Stimulated activated CD8-positive, alpha-beta memory T cell treated with anti-CD3 and anti-CD28 coated beads, Interleukin-12 subunit alpha, Interleukin-12 subunit beta, amount 100 ng/mL, for 1 hour (primary cell): ENCODE measurements at places on chromosomes 4 and X.
A peak's percentile ranks its signal among the peaks of the same experiment; 100 is the strongest.

DNA sequence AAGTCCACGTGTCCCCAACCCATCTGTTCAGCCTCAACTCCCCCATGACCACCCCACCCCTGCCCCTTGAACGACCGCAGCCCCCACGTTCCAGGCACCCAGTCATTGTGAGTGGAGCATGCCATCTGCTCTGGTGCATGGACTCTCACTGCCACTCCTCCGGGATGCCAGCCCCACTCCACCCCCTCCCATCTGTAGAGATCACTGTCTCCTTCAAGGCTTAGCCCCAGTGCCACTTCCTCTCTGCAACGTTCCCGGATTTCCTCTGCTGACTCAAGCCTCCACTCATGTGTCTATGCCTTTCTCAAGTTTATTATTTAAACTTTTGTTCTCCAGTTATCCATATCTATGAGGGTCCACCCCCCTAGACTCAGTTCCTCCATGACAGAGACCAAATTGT is 54.0 kb downstream of the MAML3 start:
- no peak for DNase-seq

- no peak for DNase-seq
Measured at GRCh38 chrX:103536732-103537131, 17.4 kb upstream of the RAB40A start.

DNA sequence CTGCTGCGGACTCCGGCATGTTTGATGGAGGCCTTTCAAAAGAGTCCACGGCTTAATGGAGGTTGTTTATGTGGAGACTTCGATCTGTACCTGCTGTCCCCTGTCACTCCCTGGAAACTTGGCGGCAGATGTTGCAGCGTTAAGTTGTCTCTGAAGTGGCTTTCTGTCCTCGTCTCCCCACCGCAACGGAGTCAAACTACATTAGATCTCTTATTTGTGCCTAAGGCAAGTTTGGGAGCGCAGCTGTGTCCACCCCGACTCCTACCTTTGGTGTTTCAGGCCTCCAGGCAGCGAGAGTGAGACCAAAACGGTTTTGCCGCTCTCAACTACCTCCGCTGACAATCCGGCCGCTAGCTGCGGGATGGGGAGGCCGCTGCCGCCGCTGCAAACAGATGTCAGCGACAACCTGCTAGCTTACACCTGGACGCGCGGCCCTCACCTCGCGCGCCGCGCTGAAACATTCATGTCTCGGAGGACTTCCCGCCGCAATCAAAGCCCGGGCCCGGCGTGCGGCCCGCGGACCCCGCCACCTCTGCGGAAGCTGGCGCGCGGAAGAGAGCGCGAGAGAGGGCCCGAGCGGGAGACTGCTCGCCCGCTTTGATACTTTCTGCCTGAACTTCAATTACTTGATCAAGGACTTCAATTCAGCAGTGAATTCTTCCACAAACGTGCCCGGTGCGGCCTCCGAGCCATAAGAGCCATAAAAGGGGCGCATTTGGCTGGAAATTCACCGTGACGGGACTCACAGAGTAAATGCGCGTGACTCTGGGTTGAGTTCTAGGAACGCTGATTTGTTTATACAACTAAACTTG is 108.4 kb downstream of the ANTXR2 start:
- DNase-seq = no peak

DNA sequence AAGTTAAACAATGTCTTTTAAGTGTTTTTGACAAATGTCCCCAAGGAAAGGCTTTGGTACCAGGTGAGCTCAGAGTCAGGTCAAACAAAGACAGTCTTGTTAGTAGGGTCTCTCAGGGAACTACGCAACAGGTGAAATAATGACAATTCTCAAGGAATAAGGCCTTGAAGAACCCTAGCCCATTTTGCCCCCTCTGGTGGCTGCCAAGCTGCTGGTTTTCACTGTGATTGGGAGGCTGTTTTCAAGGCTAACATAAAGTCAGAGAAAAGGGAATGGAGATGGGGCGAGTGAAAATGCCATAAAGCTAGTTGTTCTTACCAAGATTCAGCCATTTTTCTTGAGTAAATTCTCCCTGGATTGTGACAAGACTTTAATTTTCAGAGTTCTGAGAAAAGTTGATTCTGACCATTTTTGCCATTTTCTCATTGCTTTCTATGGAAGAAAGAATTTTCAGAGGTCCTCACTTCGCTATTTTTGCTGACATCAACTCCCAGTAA is 58.7 kb downstream of the RWDD4 start:
- DNase-seq = no peak

DNA sequence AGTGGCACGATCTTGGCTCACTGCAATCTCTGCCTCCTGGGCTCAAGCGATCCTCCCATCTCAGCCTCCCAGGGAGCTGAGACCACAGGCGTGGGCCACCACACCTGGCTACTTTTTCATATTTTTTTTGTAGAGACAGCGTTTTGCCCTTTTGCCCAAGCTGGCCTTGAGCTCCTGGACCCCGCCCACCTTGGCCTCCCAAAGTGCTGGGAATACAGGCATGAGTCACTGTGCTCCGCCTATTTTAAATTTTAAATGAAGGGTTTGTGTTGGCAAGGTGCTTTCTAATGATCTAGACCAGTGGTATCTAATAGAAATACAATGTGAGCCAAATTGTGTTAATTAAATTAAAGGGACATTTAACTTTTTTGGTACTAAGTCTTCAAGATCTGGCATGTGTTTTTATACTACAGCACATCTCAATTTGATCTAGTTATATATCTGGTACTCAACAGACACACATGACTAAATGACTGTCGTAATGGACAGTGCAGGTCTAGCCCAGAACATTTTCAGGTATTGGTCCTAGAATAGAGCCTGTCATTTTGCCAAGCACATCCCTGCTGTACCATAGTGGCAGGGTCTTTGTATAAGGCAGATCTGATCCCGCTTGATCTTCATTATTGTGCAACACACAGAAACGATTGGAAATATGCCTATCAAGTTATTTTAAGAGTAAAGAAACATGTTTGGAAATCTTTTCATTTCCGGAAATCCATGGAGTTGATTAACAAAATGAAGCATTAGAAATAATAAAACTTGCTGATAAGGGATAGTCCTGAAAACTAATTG is 7.3 kb downstream of the PGK1 start:
- no peak for DNase-seq

DNA sequence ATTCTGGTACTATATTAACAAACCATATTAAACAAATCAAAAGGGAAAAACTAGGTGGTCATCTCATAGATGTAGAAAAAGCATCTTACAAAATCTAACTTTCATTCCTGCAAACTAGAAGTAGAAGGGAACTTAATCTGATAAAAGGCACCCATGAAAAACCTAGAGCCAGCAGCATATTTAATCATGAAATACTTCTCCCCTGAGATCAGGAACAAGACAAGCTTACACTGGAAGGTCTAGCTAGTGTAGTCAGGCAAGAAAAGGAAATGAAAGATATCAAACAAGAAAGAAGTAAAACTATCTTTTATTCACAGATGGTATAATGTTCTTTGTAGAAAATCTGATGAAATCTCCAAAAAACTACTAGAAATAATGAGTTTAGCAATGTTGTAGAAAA is 41.2 kb downstream of the ATP10D start:
- DNase-seq = no peak

DNA sequence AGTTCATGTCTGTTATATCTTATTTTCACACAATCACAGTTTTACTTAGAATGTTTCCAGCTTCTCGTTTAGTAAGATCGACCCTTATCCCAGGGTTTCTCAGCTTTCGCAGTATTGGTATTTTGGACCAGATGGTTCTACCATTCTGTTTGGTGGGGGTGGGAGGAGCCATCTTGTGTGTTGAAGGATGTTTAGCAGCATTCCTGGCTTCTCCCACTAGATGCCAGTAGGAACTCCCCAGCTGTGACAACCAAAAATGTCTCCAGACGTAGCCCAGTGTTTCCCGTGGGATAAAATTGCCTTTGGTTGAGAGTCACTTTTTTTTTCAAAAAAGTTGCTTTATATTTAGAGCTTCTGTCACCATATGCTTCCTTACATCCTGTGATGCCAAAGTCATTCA is 90.9 kb upstream of the TLR2 start:
- DNase-seq = no peak

- DNase-seq = no peak
Measured at GRCh38 chr4:25028851-25029250, 1.9 kb downstream of the LGI2 start.

DNA sequence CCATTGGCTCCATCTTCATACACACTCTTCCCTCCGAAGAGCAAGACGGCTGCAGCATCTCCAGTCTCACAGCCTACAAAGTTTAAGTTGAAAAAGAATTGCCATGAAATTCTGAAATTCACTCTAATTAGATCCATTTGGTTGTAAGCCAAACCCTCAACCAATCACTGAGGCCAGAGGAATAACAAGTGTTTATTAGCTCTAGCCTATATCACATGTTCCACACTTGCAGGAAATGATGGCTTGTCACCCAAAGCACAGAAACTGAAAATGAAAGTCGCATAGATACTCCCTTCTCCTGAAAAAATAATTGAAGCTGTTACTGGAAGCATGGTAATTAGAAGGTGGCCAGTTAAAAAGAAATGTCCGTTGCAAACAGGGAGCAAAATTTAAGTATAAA is 1071.8 kb downstream of the CCSER1 start:
- no peak for DNase-seq

- no peak for DNase-seq
Measured at GRCh38 chr4:66275411-66276038, 605.2 kb upstream of the EPHA5 start.

DNA sequence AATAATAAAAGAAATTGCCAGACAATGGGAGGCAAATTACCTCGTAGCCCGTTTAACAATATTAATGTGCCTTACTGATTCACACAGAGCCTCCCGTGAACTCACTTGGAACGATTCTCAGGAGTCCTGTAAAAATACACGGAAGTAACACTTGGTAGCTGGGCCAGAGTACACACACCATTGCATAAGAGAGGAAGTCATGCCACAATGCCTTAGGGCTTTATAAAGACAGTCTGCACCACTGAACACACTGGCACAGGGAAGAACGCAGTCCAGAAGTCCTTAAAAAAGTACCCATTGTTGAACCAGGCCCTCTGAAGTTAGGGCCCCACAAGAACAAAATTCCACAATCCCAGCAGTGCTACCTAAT is 15.1 kb downstream of the SLC2A9 start:
- DNase-seq = no peak

GRCh38 chr4:109195646-109196045 is 106.8 kb downstream of the COL25A1 start:
- no peak for DNase-seq

DNA sequence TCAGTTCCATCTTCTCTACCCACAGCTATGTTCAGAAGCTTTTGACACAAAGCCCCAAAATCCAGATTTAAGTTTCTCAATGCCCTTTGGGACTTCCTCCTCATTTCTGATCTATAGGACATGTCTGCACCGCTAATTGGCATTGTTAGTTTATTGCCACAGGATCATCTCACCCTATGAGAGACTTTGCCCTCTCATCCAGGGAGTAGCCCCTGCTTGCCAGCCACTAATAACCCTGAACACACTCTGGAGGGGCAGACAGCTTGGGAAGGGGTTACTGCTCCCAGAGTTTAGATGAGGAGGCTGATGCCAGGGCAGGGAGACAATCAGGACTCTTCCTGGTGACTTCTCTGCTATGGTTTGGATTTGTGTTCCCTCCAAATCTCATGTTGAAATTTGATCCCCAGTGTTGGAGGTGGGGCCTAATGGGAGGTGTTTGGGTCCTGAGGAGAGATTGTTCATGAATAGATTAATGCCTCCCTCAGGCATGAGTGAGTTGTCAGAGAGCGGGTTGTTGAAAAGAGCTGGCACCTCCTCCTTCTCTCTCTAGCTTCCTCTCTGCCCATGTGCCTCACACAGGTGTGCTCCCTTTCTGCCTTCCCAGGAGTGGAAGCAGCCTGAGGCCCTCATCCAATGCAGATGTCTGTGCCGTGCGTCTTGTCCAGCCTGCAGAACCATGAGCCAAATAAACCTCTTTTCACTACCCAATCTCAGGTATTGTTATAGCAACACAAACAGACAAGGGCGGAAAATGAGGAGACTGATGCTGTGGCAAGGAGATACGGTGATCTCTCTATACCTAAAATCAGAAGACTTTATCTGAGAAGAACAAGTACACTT is 3.6 kb upstream of the SCARB2 start:
- DNase-seq = no peak

- no peak for DNase-seq
Measured at GRCh38 chrX:136827026-136827425, 46.3 kb upstream of the ARHGEF6 start.

- DNase-seq = no peak
Measured at GRCh38 chr4:112519689-112520597, 4.0 kb upstream of the NEUROG2 start.

DNA sequence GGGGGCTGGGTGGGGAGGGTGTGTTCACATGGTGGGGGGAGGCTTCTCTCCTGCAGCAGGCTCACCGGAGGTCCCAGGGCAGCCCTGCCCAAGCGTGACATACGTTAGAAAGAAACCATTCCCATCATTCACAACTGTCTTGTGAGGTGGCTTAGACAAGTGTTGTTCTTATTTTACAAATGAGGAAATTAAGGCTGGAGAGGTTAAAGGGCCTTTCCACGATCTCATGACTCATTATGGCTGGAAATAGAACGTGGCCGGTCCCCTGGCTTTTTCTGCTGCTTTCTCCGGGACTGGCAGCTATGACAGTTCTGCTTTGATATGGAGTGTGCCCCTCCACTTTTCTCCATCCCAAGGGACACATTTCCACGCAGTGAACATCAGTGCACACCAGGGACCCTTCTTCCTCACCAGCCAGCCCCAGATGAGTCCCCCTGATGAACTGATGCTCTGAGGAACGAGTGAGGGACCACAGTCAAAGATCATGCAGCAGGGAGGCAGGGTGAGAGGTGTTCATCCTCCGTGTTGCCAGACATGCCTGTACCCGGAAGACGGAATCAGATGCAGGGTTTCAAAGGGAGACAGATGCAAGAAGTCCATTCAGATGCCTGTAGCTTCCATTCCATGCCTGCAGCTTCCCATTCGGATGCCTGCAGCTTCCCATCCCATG is 64.0 kb upstream of the ACSL1 start:
- no peak for DNase-seq

GRCh38 chr4:53734584-53735353 is 143.5 kb upstream of the LNX1 start:
- no peak for DNase-seq

GRCh38 chrX:153609917-153610835 is 11.2 kb upstream of the CCNQ start:
- peak; percentile 58 for DNase-seq

DNA sequence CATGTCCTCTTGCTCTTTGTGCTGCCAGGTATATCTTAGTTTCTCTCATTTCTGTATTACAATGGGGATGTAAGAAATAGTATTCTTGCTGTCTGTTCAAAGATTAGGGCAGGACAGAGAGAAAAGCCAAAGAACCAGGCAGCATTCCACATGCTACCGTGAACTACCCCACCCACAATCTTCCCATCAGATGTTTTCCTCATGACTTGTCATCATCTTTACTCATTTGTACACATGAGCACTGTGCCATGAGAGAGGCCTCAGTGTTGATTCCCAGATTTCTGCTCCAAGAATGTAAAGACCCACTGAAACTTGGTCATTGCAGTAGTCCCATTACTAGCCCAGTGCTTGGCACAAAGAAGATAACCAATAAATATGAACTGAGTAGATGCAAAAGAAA is 354.6 kb upstream of the RASGEF1B start:
- DNase-seq = no peak

DNA sequence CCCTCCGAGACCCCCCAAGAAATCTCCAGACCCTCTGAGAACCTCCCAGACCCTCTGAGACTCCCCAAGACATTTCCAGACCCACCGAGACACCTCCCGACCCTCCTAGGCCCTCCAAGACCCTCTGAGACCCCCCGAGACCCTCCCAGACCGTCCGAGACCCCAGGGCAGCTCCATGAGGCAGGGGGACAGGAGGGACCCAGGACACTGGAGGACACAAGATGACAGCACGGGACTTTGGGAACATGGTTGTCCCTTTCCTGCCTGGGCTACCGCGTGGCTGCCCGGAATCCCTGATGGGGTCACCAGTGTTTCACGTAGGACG is 10.3 kb downstream of the CTBP1 start:
- no peak for DNase-seq
